ENCODE measurements at places on chromosomes 5 and 9.

DNA sequence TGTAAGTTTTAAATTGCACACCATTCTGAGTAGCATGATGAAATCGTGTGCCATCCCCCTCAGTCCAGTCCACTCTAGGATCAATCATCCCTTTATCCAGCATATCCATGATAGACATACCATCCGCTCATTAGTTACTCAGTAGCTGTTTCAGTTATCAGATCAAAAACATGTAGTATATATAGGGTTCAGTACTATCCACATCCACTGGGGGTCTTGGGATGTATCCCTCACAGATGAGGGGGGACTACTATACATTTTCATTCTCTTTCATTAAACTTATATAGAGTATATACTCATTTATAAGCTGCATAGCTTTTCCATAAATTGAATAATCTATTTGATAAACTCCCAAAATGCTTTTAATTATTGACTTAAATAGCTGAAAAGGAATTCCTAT is 67.6 kb downstream of the MEIKIN start:
- DNase-seq, result no peak

DNA sequence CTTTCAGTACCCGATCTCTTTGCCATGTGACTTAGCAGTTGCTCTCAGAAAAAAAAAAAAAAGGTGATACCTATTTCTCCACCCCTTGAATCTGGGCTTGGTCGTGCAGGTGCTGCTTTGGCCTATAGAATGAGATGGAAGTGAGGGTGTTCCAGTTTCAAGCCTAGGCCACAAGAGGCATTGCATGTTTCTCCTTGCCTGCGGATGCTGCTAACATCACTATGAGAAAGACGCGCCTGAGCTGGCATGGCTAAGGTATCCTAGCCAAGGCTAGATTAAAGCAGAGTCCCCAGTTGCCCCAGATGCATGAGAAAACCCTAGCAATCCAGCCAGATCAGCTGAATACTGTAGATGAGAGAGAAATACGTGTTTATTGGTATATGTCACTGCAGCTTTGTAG is 14.7 kb upstream of the CSF1R start:
- no peak for DNase-seq

GRCh38 chr5:35855187-35855586 is 1.5 kb upstream of the IL7R start:
- DNase-seq, result no peak

- DNase-seq, result peak; percentile 75
These were observed 171.2 kb downstream of the DOCK8 start for GRCh38 chr9:385818-386398.

GRCh38 chr5:29504411-29504810 is 1689.1 kb upstream of the CDH6 start:
- DNase-seq, result no peak

GRCh38 chr9:38380230-38380871 is 12.2 kb upstream of the ALDH1B1 start:
- DNase-seq, result peak; percentile 5

GRCh38 chr5:166716856-166717492 is 1574.5 kb upstream of the WWC1 start:
- DNase-seq, result no peak

- no peak for DNase-seq
These were observed 4.3 kb downstream of the RHOBTB3 start for GRCh38 chr5:95735406-95735805.

- DNase-seq, result peak; percentile 55
These were observed 64.7 kb downstream of the STK10 start for GRCh38 chr5:172123269-172123692.

DNA sequence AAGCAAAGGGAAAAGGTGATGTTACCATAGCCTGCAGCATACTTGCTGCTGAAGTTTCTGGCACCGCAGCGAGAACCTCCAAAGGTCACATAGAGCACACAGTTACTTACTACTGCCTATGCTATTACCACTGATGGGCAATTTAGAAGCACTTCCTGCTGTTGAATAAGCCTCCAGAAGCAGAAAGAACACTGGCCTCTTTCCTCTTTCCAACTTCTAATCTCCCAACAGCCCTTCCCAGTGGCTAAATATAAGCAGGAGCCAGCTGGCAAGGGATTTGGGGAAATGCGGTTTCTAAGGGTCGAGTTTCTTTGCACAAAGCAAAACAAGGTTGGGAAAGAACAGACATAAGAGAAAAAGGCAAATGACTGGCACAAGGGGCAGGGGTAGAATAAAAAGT is 669.2 kb upstream of the ACO1 start:
- no peak for DNase-seq

DNA sequence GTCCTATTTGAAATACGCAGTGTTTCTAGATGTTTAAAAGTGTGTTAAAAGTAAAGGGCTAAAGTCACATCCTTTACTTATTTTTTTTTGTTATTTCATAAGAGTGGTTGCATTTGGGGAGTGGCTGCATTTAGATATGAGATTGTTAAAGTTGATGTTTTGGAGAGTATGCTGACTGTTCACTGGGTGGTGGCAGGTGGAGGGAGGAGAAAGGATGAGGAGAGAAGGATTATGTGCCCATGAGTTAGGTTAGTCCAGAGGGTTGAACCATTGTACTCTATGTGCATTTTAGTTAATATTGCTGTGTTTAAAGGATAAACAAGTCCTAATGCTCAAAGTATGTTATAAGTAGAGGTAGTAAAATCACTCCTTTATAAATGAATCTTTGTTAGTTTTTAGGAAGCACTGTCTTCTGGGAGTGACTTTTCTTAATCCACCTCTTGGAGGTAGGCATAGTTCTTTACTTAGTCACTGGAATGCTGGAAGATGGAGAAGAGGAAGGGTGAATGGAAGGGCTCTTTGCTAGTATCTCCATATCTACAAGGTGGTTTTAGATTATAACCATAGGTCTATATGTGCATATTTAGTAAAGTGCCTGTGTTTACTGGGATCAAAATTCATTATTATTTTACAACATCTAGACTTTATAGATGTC is 332.3 kb downstream of the NPR3 start:
- DNase-seq, result no peak
